H54 (cell line): ENCODE measurements at places on chromosomes 5 and 9.

- DNase-seq = no peak
Observed at GRCh38 chr5:135108569-135108968, 74.5 kb upstream of the PITX1 start.

GRCh38 chr5:135705141-135705631 is 126.4 kb upstream of the CXCL14 start:
- no peak for DNase-seq

DNA sequence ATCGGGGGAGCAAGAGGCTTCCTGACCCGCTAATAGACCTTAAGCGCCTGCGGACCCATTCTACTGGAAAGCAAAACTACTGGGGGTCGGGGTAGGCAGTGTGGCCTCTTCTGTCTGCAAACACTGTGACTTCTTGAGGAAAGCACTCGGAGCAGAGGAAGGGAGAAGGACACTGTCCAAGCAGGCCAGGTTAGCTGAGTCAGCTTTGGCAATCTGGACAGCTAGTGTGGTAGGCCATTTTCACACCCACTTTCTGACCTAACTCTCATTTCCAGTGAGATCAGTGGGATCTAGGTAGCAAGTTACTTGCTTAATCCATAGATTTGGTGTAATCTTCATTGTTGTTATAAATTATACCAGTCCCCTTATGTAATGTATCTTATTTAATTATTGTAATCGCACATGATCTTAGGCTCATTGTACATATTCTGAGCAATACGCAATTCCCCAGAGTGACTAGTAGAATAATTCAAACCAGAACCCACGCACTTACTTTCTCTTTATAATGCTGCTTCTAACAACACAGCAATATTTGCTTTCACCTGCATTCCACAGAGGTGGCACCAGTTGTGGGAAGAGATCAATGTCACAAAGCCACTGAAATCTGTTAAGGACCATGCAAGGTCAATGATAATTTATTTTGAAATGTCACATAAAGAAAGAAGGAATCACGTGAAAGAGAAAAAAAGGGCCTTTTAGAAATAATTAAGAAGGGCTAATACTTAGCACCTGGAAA is 82.9 kb downstream of the NREP start:
- no peak for DNase-seq

DNA sequence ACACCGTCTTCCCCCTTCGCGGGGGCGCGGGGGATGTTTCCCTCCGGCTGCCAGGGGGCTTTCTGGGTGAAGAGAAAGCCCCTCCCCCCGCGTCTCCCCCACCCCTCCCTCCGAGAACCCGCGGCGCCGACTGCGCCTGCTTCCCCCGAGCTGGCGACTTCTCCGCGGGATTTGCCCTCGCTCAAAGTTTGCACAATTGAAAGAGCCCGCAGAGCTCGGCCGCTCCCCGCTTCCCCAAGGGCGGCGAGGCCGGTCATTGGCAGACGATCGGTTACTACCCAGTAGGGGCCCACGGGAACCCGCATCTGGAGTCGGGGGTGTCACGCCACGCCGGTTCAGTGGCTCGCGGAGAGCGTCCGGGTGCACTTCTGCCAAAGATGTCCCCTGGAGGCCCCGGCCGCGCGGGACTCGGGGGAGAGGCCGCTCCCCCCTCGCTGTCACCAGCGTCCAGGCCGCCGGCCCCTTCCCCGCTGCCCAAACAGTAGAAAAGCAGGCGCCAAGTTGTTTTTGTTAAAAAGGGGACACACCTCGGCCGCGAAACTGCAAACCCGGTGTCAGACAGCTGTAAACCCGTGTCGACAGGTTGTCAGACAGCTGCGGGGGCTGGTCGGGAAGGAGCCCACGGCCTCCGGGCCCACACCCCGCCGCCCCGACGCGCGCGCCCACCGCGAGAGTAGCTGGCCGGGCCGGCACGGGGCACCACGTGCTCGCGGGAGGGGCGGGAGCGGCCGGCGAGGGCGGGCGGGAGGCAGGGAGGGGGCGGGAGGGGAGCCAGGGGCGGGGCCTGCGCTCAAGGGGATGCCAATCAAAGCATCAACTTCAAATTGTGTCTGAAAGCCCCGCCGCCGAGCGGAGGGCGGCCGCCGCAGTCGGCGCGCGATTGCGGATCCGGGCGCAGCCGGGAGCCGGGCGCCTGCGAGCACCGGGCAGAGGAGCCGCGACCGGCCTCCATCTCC is at the start of gene IRX1:
IRX1 (plus strand) TSS at position 827 of the 956 bp plus-strand sequence. CDS start 274 bp downstream, outside the sequence.
- peak; percentile 91 for DNase-seq
